ENCODE measurements at places on chromosomes 6 and 20.

DNA sequence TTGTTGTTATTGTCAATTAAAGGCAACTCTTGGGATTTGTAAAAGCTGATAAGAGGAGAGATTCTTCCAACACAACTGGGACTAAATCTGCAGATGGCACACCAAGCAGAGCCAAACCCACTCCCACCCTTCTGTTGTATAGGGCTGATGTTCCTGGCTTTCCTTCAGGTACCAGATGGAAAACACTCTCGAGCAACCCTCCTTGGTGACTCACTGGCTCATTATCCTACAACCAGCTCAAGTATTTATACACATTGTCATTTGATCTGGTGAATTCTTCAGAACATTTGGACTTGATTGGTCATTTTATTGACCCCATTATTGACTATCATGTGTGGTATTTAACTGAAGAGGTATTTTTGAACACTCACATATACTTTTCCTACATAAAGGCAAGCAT, 190.3 kb upstream of the PCSK2 start:
- DNase-seq: no peak

DNA sequence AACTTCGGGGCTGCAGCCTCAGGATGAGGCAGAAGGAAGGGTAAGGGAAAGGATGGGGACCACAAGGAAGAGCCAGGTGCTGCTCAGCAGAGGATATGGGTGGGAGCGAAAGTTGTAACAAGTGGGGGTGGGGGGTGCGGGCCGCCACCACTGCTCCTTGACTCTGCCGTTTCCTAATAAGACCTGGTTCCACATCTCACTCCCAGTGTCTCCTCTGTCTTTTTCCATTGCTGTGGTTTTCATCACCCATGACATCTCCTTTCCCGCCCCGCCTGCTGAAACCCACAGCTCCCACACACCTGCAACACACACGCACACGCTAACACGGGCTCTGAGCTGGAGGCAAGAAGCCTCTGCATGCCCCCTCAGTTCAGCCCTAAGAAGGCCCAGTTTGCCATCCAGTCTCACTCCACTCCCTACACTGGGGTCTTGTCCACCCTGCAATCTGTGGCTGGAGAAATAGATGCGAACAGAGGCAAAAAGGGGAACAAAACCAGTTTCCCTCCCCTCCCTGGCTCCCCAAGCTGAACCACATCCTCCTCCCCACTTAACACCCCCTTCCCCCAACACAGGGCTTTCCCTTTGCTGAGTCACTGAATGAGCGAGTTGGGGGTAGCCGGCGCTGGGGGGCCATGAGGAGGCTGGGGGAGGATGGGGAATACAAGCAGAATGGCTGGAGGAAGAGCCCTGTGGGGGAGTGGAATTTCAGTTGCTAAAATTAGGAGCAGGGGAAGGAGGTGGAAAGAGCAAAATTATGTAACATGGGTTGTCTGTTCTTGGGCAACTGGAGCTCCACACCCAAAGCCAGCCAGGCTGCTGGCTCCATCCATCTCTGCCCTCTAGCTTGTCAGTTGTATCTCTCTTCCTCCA, 11.5 kb downstream of the NFKBIL1 start:
- no peak for DNase-seq

GRCh38 chr6:1080453-1081337, 231.2 kb upstream of the FOXQ1 start:
- DNase-seq: no peak

GRCh38 chr20:52631469-52631868, 340.7 kb upstream of the TSHZ2 start:
- DNase-seq: no peak

DNA sequence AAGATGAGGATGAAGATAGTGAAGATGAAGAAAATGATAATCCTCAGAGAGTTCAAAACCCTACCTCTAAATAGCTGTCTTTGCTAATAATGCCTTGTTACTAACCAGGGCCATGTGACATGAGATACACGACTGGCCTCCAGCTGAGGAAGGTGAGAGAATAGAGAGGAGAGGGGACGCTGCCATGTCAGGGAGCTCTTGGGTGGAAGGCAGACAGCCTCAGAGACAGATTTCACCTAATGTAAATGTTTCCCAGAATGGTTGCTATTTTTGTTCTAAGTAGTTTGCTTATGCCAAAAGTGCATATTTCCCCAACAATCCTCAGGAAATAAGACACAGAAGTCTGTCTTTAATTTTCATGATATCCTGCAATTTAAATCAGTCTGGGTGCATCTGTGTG, 138.4 kb downstream of the ELOVL4 start:
- DNase-seq: no peak

- no peak for DNase-seq
These were observed 8.1 kb upstream of the HSP90AB1 start for GRCh38 chr6:44238687-44239350.

DNA sequence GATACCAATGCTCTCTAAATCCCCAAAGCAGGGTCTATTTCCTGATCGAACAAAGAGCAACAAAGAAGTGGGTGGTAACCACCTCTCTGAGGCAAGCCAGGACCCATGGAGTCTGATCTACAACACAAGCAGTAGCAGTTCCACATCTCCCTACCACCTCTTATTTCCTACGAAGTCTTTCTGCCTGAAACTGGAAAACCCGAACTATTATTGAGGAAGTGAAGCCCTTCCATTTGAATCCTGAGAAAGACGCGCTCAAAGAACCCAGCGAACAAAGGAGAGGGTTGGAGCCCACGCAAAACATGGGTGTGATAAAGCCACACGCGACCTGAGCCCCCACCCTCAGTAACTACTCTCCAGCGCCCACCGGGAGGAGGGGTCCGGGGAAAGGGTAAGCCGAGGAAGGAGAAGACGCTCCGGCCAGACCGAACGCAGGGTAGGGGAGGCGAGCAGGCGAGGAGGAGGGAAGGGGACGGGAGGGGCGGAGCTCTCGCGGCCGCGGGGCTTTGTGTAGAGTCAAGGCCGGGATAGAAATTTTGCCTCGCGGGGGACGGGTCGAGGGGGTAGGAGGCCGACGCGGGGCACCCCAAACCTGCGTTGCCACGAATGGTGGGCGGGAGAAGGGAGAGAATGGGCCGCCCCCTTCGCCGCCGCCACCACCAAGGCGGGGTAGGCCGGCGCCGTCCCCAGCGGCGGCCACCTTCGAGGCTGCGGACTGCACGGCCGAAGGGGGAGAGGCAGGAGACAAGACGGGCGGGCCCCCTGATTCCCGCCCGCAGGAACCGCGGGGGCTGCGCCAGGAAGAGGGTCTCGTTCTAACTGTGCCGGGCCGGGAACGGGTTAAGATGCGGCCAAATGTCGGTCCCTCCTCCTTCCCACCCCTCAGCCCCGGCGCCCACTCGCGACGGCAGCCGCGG, 802 bp downstream of the HDAC2 start:
- no peak for DNase-seq

- no peak for DNase-seq
These were observed 9.1 kb downstream of the SNTA1 start for GRCh38 chr20:33434434-33434833.

Measured in NCI-H1436 treated with DMSO at 0.1 percent for 48 hours (cell line).